GM23248 (cell line): ENCODE measurements at places on chromosomes 5 and 9.

- peak; percentile 21 for DNase-seq
Observed at GRCh38 chr9:79431019-79431679, 140.6 kb upstream of the TLE4 start.

DNA sequence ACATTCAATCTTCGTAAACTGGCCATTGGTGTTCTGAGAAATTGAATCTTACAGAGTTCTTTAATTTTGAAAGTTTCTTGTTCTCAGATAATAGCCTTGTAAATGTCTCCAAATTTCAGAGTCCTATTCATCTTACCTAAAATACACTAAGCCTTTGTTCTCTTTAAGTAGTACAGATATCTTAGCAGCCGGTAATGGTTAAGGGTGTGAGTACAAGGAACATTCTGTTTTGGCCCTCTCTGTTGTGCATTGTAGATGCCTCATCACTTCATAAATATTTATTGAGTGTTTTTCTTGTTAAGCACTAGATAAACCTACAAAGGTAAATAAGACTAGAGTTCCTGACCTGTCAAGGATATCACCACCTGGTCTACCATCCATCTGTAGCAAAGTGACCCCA lies 35.2 kb downstream of the ZCCHC7 start:
- no peak for DNase-seq

DNA sequence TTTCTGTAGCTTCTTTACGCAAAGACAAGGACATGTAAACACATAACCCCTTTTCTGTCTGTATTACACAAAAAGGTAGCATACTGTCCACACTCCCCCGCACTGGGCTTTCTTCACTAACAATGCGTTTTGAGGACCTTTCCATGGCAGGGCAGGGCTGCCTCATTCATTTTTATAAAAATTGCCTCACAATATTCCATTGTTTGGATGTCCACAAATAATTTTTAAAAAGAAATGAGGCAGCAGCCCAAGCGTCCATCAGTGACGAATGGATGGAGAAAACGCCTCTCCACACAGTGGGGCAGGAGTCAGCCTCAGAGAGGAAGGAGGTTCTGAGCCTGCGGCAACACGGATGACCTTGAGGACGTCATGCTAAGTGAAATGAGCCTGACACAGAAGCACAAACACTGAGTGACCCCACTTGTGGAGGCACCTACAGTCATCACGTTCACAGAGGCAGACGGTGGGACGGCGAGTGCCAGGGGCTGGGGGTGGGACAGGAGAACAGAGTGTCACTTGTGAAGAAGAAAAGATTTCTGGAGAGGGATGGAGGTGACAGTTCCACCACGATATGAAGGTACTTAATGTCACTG lies 67.8 kb downstream of the RASGEF1C start:
- DNase-seq, result no peak

- DNase-seq, result no peak
Observed at GRCh38 chr9:130122456-130122855, 49.7 kb upstream of the NCS1 start.

DNA sequence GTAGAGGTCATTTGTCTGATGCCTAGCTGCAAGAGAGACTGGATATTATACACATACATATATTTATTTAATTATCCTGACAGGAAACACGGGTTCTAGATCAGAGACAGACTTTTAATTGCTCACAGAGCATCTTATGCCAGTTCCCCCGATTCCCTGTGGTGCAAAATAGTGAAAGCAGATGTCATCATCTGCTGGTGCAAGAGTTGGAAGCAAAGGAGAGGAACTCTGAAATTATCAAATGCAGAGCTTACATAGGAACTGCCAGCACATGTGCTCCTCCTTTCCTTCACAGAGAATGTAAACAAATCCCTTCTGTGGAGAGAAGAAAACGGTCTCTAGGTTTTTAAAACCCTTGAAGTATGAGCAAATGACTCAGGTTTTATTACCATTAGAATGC lies 69.3 kb downstream of the DTWD2 start:
- no peak for DNase-seq

- no peak for DNase-seq
Observed at GRCh38 chr5:135222771-135223170, 176.3 kb downstream of the MACROH2A1 start.

DNA sequence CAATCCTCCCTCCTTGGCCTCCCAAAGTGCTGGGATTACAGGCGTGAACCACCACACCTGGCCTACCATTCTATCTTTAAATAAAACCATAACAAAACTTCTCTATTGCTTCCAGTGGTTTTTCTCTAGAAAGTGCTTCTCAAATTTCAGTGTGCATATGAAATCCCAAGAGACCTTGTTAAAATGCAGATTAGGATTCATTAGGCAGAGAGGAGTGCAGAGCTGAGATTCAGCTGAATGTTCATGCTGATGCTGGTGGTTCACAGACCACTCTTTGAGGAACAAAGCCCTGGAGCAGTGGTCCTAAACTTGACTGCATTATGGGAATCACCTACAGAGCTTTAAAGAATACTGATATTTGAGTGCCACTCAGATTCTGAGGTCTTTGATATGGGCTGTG lies 28.2 kb downstream of the CARD6 start:
- no peak for DNase-seq

DNA sequence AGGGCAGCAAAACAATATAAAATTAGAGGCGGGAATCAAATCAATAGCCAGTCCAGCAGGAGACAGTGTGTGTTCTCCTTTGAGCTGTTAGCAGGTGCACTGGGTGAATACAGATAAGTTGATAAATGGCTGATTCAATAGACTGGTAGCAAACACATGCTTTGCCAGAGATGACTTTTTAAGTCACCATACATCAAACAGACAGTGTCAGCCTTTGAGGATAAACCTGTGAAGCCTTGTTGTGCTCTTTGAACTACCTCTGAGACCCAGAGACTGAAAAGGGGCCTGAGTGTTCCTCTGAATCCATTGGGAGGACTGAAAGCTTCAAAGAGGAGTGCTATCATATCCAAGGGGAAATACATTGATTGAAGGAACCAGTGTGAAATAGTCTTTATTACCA lies 301.9 kb downstream of the RASEF start:
- DNase-seq, result no peak

GRCh38 chr5:1502046-1502736 lies 21.6 kb downstream of the LPCAT1 start:
- no peak for DNase-seq

DNA sequence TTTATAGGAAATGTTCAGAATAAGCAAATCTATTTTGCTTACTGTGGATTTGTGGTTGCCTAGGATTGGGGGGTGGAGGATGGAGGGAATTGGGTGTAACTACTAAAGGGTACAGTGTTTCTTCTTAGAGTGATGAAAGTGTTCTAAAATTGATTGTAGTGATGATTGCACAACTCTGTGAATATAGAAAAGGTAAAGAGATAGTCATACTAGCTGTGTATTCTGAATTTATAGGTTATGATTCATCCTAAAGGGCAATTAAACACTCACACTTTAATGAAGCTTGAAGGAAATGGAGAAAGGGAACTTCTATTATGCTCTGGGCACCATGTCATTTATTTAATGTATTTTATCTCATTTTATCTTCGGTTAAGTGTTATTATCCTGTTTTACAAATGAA lies 9.9 kb downstream of the TXNDC8 start:
- DNase-seq, result no peak

DNA sequence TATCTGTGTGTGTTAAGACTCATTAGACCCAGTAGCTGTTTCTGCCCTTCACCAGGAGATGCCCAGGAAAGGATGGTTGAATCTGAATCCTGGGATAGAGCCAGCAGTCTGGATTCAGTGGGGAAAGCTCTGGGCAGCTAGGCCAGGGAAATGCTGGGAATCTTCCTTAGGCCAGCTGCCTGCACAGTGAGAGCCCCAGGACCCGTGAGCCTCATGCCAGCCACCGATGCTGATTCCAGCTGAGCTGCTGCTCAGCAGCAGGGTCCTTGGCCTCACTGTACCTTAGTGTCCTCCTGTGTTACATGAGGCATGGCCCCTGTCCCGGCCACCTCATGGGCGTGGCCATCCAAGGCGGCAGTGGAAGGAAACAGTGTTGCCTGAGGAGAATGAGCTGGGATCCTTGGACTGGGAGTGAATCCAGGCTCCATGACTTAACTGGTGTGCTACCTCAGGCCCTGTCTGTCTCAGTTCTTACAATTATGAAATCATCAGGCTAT lies 87.1 kb downstream of the AMBP start:
- no peak for DNase-seq

- no peak for DNase-seq
Observed at GRCh38 chr9:87708546-87708945, 17.4 kb upstream of the CTSL start.
